ENCODE measurements at places on chromosomes 2 and 18.

GRCh38 chr2:157874997-157875640 is 1.0 kb downstream of the ACVR1 start:
- peak; percentile 34 for DNase-seq

- DNase-seq: no peak
These were observed 58.4 kb downstream of the TCF4 start for GRCh38 chr18:55529581-55529980.

DNA sequence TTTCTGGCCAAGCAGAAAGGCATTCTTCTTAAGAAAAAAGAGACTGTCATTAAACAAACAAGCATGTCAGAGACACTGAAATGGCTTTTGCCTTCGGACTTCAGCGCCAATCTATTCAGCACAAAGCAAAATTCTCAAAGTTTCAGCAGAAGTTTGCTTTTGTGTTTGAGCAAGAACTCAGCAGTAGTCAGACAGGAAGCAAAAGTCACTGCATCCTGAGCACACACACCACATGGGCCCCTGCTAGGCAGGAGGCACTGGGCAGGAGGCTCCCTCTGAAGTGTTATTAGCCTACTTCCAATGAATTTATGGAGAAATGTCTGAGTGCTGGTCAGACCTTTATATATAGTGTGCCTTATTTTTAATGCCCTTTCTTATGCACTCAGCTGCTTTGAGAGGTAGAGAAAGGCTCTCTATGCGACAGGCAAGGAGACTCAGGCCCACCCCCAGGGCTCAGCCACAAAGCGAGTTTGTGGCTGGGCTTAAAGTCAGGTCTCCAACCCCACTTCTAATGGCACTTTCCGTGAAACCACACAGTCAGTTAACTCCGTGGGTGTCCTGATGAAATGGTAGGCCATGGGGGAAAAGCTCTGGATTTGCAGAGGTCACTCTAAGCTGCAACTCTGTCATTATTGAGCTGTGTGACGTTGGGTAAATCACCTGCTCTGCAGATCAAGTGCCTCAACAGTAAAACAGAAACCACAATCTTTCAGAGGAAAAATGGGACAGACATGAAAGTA is 161.0 kb upstream of the TMEM200C start:
- no peak for DNase-seq

GRCh38 chr2:70977605-70978205 is 725 bp upstream of the ANKRD53 start:
- DNase-seq: peak; percentile 54

DNA sequence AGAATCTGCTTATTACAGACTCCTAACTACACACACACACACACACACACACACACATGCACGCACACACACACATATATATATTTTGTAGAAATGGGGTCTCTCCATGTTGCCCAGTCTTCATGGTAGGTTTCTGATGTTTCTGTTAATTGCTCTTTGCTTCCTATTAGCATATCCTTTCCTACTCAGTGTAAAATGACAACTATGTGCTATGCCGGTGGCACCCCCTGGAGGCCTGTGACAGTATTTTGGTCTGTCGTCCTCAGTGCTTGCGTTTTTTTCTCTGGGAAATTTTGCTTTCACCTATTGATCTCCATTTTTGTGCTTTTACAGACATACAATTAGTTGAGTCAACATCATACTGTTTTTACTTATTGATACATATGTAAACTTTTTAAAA is 322.1 kb downstream of the LRRTM1 start:
- DNase-seq: no peak

DNA sequence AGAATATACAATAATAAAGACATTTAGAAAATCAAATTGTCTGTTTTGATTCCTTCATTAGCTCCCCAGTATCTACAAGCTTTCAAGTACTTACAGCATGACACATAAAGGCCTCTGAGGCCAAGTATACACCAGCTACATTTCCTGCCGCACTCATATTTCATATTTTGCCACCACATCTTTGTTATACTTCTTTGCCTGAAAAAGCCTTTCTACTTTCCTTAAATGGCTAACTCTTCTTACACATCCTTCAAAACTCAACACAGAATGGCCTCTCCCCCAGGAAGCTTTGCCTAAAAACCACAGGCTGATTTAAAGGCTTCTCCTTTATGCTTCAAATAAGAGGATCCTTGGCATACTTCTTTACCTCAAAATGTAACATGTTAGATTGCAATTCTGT is 4.5 kb downstream of the STK17B start:
- no peak for DNase-seq
